Activated CD4-positive, alpha-beta T cell treated with anti-CD3 and anti-CD28 coated beads, Interleukin-2, amount 50 U/mL, for 24 hours (primary cell): ENCODE measurements at places on chromosomes 11 and 22.

- no peak for DNase-seq
These were observed 165.1 kb downstream of the MSANTD4 start for GRCh38 chr11:105856954-105857353.

GRCh38 chr11:110445437-110445836 is 15.7 kb downstream of the FDX1 start:
- no peak for DNase-seq

DNA sequence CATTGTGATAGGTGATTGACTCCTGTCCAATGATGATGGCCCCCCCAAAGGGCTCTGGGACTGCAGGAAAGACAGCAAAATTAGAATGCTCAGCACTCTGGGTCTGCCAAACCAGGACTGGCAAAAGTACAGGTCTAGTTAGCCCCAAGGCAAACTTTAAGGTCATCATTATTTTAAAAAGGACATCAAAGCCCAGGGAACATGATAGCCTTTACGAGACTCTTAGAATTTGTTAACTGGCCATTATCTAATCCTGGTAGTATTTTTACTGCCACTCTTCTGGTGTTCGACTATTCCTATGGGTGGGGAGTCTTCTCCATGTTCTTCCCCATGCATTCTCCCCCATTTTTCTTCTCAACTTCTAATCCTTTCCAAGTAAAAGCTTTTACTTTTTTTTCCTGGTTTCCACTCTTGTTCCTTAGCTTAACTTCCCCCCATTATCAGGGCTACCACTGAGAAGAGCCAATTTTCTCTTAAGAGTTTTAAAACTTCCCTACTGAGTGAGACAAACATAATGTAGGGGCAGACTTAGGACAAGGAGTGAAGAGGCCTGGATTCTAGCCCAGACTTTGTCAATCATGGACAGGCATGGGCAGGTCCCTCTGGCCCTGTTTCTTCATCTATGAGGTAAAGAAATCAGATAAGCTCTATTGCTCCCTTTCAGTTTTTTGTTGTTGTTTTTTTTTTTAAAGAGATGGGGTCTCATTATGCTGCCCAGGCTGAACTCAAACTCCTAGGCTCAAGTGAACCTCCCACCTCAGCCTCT is 7.1 kb downstream of the DDB1 start:
- no peak for DNase-seq

DNA sequence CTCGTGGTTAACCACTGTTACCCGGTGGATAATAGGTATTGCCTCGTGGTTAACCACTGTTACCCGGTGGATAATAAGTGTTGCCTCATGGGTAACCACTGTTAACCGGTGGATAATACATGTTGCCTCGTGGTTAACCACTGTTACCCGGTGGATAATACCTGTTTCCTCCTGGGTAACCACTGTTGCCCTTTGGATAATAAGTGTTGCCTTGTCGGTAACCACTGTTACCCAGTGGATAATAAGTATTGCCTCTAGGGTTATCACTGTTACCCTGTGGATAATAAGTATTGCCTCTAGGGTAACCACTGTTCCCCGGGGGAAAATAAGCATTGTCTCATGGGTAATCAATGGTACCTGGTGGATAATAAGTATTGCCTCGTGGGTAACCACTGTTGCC is 15.0 kb upstream of the NXPE4 start:
- no peak for DNase-seq

- no peak for DNase-seq
These were observed 9.9 kb upstream of the KCNJ5 start for GRCh38 chr11:128881221-128881620.
